ENCODE measurements at places on chromosomes 7 and 10.

DNA sequence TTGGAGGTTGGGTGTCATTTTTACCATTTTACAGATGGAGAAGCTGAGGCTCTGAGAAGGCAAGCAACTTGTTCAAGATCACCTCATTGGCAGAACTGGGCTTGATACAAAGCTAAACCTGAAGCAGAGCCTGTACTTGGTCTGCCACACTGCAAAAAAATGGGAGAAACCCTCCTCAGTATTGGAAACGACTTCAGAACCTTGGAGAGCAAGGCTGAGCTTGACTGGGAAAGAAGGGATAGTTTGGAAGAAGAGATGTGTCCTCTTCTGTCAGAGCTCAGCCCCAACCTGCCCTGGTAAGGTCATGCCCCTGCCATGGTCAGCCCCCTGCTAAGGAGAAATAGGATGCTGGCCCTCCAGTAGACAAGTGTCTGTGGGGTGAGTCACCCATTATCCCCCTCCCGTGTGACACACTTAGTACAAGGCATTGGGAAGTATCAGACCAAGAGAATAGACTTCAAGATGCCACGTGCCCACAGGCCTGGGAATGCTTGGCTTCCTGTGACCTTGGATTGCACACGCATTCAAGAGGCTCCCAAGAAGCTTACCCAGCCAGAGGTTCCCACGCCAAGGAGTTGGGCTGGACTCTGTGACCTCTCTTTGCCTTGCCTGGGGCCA is 56.2 kb upstream of the SMNDC1 start:
- no peak for DNase-seq

DNA sequence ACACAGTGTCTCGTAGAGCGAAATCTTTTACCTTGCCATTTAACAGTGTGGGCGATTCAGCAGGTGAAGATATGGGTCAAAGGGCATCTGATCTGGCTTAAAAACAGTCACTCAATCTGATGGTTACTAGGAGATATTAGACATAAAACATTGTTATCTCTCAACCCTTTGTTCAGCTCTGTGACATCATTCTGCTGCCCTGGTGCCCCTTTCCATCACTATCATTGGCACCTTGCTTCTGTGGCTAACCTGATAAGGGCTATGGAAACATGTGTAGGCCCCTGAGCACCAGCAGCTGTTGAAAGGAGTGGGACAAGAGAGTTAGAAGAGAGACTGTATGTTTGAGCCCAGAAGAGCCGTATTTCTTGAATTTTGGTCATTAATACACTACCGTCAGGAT is 650.3 kb downstream of the PHTF2 start:
- DNase-seq = no peak

DNA sequence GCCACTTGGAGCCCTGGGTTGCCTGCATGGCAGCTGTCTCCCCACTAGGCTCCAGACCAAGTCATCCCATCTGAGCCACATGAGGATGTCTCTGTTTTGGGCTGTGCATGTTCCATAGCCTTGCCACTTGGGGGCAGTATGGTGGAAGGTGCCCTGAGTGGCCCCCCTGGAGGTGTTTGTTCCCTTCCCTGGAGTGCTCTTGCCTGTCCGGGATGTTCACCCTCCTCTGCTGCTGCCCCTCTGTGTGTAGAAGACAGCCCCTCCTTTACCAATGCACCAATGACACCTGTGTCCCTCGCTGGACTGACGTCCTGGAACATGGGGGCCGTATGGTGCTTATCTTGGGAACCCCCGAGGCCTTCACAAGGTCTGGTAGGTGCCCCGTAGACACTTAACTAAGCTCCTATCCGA is 100.2 kb downstream of the ACTR3B start:
- no peak for DNase-seq

DNA sequence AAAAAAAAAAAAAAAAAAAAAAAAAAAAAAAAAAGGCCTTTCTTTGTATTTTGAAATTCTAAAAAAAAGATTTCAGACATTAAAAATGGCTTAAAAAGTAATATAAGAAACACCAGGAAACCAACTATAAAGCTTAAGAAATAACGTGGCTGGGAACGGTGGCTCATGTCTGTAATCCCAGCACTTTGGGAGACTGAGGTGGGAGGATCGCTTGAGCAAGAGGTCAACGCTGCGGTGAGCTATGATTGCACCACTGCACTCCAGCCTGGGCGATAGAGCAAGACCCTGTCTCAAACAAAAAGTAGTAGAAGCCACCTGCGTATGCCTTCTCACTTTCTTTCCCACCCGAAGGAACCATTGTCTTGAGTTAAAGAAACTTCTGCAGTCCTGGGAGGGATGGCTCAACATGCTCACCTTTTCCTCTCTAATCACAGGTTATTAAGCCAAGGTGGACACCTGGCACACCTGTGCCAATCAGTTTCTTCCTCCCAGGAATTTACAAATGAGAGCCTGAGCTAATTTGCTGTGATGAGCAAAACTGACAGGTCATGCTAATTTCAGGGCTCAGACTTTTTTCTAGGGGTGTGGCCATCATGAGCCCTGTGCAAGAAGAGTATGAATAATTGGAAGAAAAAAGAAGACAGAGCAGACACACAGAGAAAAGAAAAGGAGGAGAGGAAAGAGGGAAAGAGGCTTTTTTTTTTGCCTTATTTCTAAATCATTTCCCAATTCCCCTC is 72.0 kb upstream of the PARD3 start:
- no peak for DNase-seq

DNA sequence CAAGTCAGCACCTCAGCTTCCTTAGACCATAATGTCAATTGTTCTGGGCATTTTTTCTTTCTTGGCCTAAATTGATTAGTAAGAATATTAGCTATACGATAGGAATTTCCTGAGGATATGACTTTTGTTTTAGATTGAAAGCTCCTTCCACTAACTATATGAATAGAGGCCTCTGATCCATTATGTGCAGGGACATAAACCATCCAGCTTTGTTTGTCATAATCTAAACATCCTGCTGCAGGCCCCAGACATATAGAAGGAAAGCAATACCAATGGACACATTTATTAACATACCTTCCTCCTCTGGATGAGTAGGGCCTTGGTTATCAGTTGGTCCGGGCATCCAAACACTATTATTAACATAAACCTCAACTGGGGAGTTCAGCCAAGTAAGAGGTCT is 4.3 kb upstream of the GIMAP4 start:
- DNase-seq = no peak

GRCh38 chr7:20275637-20276036 is 55.1 kb upstream of the ITGB8 start:
- DNase-seq = no peak

GRCh38 chr7:90596671-90597562 is 796 bp downstream of the CDK14 start:
- DNase-seq = peak; percentile 50

GRCh38 chr7:34362621-34363020 is 295.4 kb upstream of the NPSR1 start:
- no peak for DNase-seq

DNA sequence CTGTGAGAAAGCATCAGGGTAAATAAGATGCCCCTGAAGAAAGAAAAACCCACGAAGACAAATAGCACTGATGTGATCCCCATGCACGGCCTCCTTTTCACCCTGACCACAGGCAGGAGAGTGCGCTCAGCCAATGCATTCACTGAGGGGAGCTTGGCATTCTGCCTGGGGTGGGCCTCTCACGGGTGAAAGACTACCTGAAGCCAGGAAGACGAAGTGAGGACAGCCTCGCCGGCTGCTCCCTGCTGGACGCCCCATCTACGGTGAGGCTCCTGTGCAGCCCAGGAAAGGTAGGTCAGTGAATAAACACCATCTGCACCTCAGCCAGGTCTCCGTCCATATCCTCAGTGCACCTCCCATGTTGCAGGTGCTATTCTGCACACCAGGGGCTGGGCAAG is 32.0 kb downstream of the CPXM2 start:
- DNase-seq = no peak

DNA sequence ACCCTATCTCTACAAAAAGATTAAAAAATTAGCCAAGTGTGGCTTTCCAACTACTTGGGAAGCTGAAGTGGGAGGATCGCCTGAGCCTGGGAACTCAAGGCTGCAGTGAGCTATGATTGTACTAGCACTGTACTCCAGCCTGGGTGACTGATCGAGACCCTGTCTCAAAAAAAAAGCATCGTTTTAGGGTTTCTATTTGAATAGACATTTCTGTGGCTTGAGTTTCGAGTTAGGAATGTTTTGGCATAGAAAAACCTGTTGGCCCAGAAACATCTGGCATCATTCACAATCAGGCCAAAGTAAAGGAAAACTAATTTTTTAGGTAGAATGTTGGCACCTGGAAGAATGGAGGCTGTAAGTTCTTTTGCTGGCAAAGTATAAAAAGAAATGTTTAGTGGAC is 72.4 kb downstream of the AUTS2 start:
- no peak for DNase-seq

DNA sequence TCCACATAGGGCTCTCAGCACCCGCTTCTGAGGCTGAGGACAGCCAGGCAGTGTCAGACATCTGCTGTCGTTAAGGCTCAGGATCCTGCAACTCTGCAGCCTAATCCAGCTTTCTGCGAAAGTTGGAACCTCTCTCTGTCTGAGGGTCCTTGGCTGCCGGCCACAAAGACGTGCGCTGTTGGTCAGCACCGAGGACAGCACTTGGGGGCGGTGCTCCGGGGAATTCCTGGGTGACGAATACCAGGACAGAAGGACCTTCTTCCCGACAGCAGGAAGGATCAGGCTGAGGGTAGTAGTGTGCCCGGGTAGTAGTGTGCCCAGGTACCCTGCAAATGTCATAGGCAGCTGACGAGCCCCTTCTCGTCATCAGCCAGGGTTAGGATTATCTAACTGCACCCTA is 16.0 kb upstream of the RASGEF1A start:
- peak; percentile 49 for DNase-seq

DNA sequence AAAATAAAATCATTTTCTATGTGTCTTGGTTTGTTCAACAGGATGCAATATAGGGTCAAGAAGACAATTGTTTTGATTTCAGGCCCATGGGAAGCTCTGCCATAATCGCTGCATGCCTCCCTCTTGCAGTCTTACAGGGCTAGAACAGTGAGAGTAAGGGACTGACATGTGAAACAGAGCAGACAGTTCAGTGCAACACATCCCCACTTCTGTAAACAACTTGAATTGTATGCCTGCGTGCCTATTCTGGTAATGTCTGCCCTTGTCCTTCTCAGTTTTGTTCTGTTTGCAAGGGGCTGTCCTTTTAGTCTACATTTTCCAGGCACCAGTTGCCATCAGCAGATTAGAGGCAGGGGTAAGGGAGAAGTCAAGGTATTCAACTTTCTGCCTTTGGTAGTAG is 34.8 kb upstream of the GPR37 start:
- no peak for DNase-seq

DNA sequence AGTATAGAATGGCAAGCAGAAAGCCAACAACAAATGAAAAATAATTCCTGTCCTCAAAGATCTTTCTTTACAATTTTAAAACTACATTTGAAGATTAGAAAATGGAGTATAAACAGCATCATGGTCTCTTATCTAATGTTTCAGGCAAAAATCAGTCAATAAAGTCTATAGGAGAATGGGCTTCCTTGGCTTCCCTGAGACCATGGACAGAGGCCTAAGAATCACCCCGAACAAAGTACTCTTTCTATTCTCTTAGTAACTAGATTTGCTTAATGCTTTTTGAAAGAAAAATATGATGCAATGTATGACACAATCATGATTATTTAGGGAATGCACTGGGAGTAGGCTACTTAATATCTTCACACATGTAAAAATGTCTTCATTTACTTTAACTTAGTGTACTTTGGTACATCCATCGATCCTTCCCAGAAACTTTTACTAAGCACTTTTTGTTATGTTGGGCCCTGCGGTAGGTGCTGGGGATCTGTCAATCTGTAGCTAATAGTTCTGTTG is 17.3 kb downstream of the GRM3 start:
- DNase-seq = no peak

DNA sequence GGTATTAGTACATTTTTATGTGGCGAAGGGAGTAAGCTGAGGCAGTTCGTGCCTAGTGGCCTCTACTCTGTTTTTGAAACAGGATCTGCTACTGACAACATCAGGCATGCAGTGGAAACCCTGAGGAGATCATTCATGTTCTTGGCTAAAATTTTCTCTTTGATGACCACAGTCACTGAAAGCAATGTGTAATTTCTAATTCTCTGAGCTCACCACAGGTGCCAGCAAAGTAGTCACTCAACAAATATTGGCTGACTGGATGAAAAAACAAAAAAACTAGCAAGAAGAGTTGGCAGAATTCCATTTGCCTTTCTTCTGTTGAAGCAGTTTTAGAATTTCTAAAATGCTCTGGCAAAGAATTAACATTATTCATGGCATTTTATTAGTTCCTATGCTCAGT is 176.5 kb upstream of the KCTD7 start:
- no peak for DNase-seq

DNA sequence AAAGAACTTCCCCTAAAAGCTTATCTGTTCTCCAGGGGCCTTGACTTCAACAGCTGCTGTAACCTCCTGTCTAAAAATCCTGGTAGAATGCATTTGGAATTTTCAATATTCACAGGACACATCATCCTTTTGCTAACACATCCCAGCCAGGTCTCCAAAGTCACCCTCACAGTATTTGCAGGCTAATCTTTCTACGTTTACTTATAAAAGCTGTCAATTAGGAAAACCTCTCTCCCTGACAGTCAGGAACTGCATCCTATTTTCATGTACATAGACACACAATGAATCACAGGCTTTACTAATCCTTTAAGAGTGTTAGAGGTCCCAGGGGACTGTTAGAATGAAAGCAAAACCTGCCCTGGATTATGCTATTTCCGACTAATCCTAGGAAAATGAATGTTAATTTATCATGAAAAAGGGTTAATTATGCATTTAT is 102.2 kb downstream of the GFRA1 start:
- no peak for DNase-seq

GRCh38 chr10:128221807-128222206 is 95.6 kb upstream of the MKI67 start:
- no peak for DNase-seq

GRCh38 chr10:131584287-131584686 is 272.8 kb upstream of the TCERG1L start:
- DNase-seq = no peak

DNA sequence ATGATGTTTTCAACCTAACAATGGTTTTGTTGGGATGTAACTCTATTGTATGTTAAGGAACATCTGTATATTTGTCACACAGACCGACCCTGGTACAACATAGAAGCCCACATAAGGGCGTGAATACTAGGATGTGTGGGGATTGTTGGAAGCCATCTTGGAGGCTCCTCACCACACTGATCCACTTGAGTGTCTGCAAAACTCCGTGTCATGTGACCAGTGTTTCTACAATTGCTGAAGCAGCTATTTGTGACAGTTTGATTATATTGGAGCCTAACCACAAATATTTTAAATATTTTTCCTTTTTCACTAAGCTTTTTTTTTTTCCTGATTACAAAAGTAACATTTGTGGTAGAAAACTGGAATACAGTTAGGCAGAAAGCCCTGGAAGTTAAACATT is 27.9 kb downstream of the RALA start:
- no peak for DNase-seq

DNA sequence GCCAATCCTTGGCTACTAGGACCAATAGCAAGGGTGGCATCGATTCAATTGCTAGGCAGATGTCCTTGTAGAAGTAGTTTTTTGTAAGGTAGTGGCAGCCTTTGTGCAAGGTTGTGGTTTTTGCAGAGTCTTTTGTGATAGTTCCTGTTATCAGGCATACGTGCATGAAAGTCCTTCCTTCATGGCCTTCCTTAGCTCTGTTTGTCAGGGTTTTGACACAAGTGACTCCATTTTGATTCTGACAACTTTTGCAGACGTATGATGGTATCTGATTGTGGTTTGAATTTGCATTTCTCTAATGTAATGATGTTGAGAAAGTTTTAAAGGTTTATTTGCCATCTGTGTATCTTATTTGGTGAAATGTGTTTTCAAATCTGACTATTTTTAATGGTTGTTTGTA is 71.8 kb upstream of the SYPL1 start:
- no peak for DNase-seq
